ENCODE measurements at places on chromosomes 7 and 10. TPM values are rescaled to one million over a fixed set of nuclear protein-coding genes. Genes with fewer than 3 reads are reported as not detected.

CRTAC1 gene
- total RNA-seq: 3.4 TPM

OR9A2 gene
- not detected for total RNA-seq

ZNF503 gene
- total RNA-seq: 1.7 TPM

TUBAL3 gene
- total RNA-seq: 1.3 TPM

SPAM1 gene
- not detected for total RNA-seq

DEPP1 gene
- 421 TPM for total RNA-seq

ZNHIT1 gene
- 106 TPM for total RNA-seq

ANXA8 gene
- not detected for total RNA-seq

PDE1C gene
- total RNA-seq: 1.8 TPM

CYREN gene
- total RNA-seq: 28.8 TPM

LHPP gene
- 4.2 TPM for total RNA-seq

DNAJC2 gene
- 18.9 TPM for total RNA-seq

LRRC18 gene
- total RNA-seq: not detected

UPP1 gene
- 34.9 TPM for total RNA-seq

BAZ1B gene
- 45.7 TPM for total RNA-seq
